Bone marrow (tissue), 2 donors: ENCODE measurements at places on chromosomes 4 and X.

GRCh38 chrX:12951595-12951975 is 23.3 kb upstream of the TMSB4X start:
- DNase-seq: no peak

DNA sequence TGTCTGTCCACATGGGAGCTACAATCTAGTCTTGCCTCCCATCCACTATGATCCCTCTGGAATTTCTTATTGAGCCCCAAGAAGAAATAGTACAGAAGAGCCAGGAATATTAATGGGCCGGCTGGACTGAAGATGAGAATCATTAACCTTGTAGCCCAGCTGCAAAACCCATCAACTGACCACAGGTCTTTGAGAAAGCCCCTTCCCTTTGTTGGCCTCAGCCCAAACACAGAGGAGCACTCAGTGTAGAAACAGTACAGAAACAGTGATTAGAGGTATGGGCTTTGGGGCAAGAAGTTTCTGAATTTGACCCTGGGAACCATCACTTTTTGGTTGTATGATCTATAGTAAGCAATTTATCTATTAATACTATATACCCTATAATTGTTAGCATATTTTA is 76.8 kb upstream of the RAB40AL start:
- DNase-seq: no peak

DNA sequence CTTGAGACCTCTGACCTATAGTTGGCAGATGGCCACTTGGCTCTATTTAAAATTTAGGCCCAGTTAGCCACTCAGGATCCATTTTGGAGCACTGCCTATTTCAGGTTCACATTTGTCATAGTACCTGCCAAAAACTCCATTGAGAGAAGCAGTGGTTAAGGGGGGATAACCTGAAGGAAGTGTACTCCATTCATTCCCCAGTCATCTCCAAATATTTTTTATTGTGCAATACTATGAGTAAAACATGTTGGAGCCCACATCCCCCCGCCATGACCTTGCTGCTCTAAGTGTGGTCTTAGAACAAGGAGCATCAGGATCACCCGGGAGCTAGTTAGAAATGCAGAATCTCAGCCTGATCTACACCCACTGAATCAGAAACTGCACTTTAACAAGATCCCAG is 21.1 kb downstream of the PLP1 start:
- no peak for DNase-seq

DNA sequence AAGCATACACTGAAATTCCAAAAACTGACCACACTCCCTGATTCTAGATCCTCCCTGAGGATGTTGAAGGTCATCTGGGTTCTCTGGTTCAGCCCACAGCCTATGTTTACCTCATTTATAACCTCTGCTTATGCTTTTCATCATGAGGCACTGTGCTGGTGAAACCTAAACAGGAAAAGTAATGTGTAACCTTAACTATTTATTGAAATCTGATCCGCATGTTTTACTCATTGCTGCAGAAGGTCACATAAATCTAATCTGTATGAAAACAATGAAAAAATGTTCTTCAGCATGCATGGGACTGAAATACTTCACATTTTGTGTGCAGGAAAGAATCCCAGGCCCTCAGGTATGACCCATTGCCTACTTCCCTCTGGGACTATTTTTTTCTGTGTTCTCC is 30.3 kb downstream of the UCHL1 start:
- no peak for DNase-seq

DNA sequence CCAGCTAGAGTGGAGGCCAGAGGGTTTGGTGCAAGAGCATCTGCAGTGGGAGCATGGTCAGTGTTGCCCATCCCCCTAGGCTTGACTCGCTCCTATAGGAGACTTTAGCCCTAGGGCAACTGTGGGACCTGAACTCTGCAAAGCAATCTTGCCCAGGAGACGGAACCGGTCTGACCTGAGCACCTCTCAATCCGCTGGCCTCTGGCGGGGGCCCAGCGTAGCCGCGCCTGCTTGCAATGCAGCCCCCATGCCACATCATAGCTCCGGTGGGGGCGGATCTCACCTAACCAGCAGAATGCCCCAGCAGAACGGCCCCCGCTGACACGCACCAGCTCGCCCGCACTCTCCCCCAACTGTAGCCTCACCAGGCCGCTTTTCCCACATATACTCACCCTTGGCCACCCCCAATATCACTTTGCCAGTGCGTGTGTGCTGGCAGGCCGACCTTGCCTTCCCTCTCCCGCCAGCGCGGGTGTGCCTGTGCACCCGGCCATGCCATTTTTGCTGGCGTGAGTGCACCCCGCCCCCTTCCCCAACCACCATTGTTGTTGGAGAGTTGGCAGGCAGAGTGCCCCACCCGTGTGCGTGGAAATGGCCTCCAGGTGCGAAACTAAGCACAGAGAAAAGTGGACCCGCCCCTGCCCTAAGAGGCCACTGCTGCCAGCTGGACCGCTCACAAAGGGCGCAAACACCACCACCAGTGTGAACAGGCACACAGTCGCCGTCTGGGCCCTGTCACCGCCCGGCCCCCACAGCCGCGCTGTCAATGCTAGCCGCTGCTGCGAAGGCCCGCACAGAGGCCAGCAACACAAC is 5.8 kb downstream of the BEX4 start:
- DNase-seq: no peak

DNA sequence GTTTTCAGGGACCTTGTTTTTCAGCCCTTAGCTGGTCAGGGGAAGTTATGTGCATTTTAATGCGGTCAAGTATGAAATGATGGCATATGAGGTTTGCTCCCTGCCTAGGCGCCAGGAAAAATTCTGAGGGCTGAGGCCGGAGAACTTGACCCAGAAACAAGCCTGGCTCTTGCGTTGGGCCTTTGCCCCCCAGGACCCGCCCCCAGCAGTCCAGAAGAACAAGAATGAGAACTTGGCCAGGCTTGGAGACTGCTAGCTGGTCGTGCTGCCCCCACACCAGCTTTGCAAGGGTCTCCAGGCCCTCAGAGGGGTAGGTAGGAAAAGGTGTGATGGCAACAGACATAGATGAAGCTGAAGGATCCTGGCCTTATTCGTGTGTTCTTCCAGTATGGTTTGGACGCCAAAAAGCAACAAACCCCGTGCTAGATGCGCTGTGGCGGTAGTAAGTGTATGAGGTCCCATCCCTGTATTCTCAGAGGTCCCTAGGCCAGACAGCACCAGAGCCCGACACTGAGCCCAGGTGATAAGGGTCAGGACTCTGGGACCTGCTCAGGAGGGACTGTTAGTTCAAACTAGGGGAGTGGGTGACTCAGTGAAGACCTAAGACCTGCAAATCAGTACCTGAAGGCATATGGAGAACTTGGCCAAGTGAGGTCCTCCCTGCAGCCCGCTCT is 10.5 kb downstream of the NKX3-2 start:
- no peak for DNase-seq

DNA sequence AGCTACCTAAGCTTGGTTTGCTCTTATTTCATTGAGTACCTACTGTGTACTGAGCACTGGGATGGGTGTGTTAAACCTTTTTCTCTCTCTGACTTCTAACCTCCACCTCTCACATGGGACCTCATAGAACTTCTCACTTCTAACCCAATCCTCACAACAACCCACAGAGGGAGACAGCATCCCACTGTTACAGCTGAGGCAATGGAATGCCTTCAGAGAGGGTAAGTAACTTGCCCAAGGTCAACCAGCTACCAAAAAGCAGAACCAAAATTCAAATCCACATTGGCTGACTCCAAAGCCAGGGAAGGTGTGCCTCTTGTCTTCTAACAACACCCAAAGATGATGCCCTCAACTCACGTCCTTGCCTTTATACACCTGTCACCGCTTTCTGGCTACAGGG is 5.4 kb downstream of the SEL1L3 start:
- DNase-seq: no peak

DNA sequence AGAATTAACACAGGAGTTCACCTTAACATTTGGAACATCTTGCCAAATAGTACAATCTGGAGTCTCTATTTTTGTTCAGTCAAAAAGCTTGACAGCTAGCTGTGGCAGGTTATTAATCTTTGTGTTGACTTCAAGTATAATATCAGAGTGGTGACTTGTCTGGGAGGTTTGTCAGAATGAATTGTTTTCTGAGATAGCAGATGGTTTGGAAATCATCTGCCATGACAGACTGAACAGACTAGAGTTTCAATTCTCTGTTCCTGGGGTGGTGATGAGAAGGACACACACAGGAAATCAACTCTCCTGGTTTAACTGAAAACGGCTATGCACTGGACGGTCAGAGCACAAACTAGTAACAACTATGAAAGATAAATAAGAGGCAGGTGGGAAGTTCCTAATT is 203.3 kb upstream of the EMCN start:
- DNase-seq: no peak

DNA sequence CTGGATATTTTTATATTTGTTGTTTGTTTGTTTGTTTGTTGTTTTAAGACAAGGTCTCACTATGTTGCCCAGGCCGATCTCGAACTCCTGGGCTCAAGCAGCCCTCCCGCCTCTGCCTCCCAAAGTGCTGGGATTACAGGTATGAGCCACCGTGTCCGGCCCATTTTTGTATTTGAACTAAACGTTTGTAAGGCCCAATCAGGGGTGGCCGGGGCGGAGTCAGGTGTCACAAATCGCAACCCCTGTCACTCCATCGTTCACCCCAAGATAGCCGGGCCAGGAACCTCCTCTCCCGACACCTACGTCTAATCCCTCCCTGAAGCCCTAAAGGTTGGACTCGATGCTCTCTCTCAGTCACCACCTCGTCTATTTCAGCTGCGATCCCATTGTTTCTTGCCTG is 722 bp upstream of the EFHC2 start:
- DNase-seq: no peak

GRCh38 chr4:147360301-147360700 is 120.6 kb upstream of the EDNRA start:
- no peak for DNase-seq

DNA sequence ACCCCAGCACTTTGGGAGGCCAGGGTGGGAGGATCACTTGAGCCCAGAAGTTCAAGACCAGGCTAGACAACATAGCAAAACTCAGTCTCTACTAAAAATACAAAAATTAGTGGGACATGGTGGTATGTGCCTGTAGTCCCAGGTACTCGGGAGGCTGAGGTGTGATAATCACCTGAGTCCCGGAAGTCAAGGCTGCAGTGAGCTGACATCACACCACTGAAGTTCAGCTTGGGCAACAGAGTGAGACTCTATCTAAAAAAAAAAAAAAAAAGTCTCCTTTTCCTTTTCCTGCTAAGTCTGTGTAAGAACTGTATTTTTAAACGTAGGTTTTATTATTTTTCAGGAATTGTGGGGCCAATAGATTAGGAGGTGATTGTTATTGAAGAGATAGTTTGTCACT is 356.7 kb downstream of the ARHGAP24 start:
- DNase-seq: no peak

GRCh38 chr4:11312389-11312788 is 116.3 kb downstream of the HS3ST1 start:
- no peak for DNase-seq

- no peak for DNase-seq
Measured at GRCh38 chrX:68568136-68568535, 69.3 kb downstream of the YIPF6 start.

- DNase-seq: no peak
Measured at GRCh38 chrX:18883234-18883960, 100.5 kb downstream of the PHKA2 start.

DNA sequence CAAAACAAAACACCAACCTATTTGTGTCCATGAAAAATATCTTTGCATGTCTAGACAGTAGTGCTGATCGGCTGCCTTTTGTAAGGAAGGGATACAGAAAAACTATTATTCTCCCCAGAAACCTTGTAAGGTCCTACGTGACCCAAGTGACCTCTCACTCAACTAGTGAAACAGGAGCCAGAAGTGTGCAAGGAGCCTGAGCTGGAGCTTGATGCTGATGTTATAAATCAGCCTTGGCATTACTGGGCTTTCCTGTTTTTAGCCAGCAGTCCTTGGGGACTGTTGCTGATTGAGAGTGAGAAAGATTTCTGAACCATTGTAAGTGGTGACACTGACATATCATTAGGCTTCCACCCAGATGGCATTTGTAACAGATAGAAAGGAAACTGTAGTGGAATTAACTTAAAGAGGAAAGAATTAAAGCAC is 100.8 kb upstream of the LIMCH1 start:
- no peak for DNase-seq

DNA sequence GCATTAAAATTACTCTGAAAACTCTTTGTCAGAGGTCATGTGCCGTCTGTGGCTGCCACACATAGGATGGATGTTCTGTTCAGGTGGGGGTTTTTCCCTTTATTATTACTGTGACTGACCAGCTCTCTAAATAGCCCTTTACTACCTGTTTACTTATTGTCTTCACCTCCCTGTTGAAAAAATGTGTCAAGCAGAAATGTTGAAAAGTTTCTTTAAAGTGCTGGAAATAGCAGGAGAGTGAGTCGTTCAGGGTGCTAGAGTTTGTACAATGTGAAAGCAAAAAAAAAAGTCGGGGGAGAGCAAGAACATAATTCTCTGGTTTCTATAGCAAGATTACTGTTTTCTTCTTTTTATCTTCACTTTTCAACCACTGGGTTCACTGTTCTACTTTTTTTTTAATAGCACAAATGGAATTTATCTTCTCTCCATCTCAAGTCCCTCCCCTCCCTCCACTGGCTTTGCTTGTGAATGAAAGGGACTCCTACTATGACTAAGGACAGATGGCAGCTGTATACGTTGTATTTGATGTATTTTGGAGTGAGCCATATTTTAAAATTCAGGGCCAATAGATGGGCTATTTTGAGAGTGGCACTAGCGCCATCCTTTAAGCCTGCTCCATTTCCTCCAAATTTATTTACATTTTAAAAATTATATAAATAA is 33.3 kb downstream of the ARX start:
- no peak for DNase-seq

DNA sequence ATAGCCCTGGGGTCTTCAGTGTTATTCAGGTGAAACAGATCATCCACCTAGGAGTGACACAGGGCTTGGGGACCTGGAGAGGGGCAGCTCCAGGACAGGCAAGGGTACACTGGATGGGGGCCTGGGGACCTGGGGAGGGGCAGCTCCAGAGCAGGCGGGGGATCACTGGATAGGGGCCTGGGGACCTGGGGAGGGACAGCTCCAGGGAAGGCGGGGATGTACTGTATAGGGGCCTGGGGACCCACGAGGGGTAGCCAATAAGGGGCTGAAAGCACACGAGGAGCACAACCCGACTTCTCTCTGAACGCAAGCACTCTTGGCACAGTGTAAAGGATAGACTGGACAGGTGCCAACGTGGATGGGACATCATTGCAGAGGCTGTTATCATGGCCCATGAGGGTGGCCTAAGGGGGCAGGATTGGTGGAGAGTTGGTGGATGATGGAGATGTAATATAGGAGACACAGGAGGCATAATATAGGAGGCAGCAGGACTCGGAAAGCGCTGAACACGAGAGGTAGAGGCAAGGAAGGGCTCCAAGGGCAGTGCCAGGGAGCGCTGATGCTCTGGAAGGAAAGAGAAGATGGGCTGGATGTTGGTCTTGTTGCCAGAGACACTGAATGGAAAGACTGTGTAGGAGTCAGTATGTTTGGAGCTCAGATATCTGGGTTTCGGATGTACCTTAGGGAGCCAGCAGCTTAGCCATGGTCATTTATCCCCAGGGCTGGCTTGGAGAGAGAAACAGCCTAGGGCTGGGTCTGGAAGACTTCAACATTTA is 37.9 kb upstream of the FGFBP2 start:
- no peak for DNase-seq

DNA sequence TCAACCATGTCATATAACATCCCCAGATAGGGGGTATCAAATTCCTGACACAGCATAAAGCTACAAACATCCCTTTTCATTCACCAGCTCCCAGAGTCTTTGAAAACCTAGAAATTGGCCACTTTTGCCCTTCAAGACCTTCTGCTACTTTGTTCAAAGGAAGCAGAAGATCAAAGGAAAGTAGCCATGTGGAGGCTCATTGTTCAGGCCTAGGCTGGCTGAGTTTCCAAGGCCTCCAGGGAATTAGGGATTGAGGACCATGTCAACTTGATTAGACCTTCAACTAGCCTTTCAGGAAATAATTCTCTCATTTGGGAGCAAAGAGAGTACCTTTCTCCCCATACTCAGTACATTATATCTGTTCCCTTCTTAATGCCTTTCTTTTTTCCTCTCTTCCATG is 66.8 kb upstream of the ATXN3L start:
- DNase-seq: no peak
